ENCODE measurements at places on chromosomes 16 and 17.
A peak's percentile ranks its signal among the peaks of the same experiment; 100 is the strongest.

- peak; percentile 21 for DNase-seq
Measured at GRCh38 chr17:63696381-63696961, 3.5 kb downstream of the LIMD2 start.

DNA sequence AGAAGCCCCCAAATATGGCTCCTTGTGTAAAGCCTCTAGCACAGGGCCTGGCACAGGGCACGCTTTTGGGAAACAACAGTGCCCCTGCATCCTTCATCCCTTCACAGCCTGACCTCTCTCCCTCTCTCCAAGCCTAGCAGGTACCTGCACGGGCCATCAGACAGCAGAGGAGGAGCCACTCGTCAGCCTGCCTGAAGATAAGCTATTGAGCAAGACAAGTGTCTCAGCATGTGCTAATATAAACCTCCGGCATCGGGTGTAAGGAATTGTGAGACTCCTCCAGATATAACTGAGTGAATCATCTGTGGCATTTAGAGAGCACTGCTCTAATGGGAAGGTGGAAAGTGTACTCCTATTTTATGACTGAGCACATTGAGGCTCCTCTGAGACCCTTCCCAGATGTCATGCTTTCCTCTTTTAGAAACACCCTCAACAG lies 38.3 kb downstream of the TBX4 start:
- peak; percentile 90 for DNase-seq

DNA sequence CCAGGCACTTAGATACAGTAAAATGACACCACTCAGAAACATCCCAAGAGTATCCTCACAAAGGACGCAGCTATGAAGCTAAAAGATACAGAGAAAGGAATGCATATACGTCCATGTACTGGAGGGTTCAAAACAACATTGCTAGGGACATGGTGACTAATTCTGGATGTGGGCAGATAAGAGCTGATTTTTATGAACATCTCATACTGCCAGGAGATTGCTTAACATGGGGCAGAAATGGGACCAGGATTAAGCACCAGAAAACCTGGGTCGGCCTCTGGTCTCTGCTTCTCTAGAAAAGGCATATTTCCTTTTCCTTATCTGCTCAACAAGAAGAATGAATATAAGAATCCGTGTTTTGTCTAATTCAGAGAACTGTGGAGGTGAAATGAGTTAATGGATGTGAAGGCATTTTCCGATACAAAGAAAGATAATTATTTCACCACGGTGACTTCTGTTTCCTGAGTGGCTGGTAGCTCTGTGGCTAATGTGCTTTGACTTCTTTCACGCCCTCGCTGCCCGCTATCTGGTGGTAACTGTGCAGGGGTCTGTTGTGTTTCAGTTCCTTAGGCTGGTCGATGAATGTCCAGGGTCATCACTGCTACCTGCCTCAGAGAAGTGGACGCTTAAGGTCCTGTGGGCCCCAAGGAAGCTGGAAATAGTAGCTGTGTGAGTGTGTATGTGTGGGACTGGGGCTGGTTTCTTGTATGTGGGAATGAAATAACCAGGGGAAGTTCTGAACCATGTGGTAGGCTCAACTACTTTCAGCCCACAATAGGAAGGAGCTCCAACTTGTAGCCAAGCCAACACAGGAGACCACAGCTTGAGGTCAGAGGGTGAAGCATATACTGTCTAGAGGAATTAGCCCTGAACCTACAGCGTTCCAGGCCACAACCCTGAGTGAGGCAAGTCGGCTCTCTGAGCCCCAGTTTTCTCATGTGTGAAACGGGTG lies 15.8 kb upstream of the CCL5 start:
- no peak for DNase-seq

- no peak for DNase-seq
Measured at GRCh38 chr17:68460146-68460545, 2.9 kb upstream of the WIPI1 start.

DNA sequence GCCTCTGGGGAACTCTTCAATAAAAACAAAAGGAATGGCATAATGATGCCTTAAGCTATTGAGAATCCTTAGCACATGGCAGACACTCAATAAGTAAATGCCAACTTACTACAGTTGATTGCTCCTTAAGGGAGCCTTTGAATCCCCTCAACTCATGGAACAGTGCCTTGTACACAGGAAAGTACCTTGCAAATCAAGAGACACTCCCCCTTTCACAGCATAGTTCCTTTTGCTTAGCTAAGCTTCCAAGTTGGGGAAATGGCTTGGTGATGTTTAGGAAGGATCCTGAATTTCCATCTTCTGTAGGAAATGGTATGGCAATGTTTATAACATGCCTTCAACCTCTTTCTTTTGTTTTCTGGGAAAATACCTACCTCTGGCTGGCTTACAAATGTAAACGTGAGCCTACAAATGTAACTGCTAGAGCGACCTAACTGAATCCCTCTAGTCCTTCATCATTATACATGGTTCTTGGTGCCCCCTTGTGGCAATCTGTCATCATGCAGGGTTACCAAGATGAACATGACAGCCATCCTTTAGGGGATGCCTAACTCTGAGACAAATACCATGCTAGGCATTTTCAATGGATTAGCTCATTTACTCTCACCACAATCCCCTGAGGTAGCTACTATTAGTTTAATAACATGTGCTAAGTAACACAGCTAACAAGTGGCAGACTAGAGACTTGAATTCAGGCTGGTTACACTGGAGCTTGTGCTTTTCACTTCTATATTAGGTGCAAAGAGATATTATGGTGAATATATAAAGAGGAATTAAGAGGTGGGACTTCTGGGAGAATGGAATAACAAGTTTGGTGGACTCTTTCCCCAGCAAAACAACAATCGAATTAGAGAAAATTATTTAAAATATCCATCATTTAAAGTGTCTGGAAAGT lies 65.0 kb downstream of the MMD start:
- DNase-seq: peak; percentile 85

- no peak for DNase-seq
Measured at GRCh38 chr17:31748881-31749280, 110.2 kb downstream of the COPRS start.

DNA sequence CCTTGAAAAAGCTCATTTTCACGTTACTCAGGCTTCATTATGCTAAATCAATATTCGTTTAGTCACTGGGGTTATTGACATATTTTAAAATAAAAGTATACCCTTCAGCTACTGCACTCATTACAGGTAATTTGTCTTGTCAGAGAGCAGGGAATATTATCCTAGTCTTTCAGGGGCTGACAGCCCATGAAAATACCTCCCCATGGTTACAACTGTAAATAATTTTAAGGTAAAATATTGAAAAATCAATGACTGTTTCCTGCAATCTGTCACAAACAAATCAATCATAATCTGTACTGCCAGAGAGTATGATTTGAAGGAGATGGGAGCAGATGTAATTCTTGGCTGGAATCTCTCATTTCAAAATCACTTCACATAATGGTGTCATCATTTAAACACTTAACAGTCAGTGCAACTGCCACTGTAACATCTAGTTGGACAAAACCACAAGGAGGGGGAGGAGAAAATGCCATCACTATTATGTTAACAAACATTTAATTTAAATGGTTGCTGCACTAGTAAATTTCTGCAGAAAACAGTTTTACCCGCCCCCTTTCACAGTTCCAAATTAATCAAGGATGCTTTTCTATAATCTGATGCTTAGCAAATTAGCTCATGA lies 9.3 kb upstream of the IRX5 start:
- no peak for DNase-seq

- DNase-seq: peak; percentile 17
Measured at GRCh38 chr16:20383106-20384029, 21.2 kb downstream of the PDILT start.

GRCh38 chr16:31460582-31461002 lies 1.3 kb downstream of the ARMC5 start:
- peak; percentile 51 for DNase-seq

DNA sequence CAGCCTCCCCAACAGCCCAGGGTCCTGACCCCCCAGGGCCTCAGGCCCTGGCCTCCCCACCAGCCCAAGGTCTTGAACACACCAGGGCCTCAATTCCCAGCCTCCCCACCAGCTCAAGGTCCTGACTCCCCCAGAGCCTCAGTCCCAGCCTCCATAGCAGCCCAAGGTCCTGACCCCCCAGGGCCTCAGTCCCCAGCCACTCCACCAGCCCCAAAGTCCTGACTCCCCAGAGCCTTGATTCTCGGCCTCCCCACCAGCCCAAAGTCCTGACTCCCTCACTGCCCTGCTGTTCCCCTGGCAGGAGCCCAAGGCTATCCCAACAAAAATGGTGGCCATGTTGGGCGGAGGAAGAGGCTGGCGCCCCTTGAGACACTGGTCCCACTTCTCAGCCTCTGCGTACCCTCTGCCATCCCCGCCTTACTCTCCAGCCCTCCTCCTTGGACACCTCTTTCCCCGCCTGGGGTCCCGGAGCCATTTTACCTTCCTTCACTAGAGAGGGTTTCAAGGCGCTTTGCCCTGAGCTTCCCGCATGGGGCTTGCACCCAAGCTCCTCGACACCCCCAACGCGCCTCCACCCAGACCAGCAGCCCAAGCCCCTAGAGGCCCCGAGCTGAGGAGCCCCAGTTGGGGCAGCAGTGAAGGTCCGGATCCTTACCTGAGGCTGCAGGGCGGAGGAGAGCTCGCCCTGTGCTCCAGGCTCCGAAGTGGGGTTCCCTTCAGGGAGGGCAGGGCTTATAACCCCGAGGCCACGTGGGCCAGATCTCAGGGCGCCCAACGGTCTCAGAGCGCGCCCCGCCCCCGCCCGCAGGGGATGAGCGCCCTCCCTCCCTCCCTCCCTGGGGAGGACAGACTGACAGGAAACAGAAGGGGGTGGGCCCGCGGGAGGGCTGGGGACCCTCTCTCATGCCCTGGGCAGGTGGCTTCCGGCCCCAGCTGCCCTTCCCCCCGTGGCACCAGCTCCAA lies 3.5 kb upstream of the TSPOAP1 start:
- DNase-seq: no peak

DNA sequence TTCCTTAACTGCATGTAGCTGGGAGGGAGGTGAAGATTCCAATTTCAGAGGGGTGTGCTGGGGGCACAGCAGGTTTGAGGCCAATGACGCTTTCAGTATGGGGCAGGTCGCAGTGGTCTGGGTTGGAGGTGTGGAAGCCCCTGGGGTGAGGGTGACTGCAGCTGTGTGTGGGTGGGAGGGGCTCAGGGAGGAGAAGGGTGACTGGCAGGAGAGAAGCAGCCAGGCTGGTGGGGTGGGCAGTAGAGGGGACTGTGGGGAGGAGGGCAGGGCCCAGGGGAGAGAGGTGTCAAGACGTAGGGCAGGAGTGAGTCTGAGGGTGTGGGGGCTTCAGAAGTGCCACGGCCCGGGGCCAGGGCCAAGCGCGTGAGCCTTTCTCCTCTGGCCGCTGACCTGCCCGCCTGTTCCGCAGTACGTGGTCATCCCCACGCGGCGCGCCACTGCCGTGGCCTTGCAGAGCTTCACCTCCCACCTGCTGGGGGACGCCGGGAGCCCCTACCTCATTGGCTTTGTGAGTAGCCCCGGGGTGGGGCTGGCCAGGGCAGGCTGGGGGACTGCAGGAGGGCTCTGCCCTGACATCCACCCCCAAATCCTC lies 19.4 kb downstream of the MYBBP1A start:
- DNase-seq: no peak

DNA sequence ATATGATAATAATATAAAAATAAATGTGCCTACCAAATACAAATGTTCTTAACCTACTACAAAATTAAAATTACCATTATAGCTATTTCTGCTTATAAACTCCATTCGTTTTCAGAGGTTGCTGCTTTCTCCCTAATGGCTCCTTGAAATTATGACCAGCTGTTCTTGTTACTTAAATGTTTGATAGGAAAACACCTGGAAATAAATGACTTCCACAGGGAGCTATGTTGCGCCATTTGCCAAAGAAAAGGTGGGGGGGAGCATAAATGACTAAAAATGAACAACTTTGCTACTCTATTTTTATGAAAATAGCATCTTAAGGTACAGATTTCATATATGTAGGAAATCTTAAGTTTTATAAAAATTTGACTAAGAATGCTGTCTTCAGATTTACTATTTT lies 157.5 kb upstream of the MON1B start:
- DNase-seq: no peak

- no peak for DNase-seq
Measured at GRCh38 chr17:45361451-45361850, 44.6 kb upstream of the MAP3K14 start.

DNA sequence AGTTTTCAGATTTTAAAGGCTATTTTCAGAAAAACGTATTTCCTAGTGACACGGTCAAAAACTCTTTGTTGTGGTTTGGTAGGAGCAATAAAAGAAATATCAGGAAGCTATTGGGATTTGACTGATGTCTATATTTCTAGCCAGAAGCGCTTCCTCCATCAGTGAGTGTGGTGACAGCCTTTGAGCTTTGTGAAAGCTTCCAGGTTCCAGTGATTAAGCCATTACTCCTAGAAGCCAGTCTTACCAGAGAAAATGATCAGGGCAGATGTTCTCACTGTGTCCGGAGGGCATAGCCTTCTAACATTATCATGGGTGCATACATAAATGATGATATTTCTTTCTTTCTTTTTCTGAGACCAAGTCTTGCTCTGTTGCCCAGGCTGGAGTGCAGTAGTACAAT lies 39.6 kb downstream of the MAP2K6 start:
- no peak for DNase-seq

DNA sequence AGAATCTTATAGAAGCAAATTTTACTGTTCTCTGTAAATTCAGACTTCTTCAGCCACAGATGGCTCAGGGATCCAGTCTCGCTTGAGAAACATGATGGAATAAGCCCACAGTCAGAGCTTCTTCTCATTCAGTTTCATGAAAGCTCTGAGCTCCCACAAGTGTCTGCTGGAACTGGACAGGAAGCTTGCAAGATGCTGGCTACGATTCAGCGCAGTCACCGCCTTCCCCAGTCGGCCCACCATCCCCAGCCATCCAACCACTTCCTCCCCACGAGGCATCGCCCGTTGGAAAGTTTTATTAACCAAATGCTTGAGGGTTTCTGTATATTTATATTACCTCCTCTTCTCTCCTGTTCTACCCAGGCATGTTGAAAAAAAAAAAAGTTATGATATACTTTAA lies 171.7 kb downstream of the ZFHX3 start:
- peak; percentile 92 for DNase-seq

- DNase-seq: peak; percentile 39
Measured at GRCh38 chr17:31373150-31374093, 18.1 kb upstream of the RAB11FIP4 start.

- no peak for DNase-seq
Measured at GRCh38 chr17:51830451-51830850, 328.1 kb downstream of the CA10 start.

DNA sequence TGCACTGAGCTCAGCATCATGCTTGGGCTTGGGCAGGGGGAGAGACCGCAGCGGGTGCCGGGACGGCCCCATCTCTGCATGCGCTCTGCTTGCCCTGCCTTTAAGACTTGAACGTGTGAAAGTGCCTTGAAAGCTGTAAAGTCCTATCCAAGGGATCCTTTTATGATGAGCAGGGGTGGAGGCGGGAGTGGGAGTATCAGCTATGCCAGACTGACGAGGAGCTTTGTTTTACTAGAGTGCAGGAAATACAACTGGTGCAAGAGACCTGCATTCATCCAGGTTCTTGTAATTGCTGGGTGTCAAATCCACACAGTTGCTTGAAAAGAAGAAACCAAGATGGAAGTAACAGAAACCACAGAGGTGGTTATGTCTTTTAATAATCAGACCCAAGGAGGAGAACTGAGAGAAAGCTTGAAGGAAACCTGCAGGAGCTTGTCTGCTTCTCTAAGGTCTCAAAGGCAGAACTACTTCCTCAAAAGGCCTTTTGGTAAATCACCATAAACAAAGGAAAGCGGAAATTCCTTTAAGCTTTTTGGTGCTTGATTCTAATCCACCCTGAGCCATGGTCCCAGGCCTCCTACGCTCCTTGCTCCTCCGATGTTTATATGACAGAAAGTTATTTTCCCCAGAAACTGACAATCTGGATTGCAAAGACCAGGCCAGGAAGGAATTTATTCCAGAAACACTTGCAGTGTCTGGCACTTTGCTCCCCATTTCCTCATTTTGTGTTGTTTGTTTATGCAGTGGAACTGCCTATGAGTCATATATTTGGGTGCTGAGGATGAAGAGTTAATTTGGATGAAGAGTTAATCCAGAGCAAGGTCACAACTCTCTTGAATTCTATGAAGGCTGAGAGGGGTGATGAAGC lies 51.3 kb upstream of the FBXO47 start:
- DNase-seq: no peak

Data from foreskin fibroblast (primary cell).